Daoy (cell line): ENCODE measurements at places on chromosomes 2 and 18. TPM values are rescaled to one million over a fixed set of nuclear protein-coding genes. Genes with fewer than 3 reads are reported as not detected.

TACR1 gene
- not detected in 2 replicates for total RNA-seq

TXNDC2 gene
- 0.06 TPM in 1 of 2 replicates, not detected in the other for total RNA-seq

PFN4 gene
- 0.74 and 4.7 TPM in 2 replicates for total RNA-seq

DNPEP gene
- total RNA-seq = 72.1 and 94.6 TPM in 2 replicates

ZNF396 gene
- total RNA-seq = 0.74 and 5.4 TPM in 2 replicates

ANKRD30B gene
- 0.23 TPM in 1 of 2 replicates, not detected in the other for total RNA-seq

ACVR1C gene
- total RNA-seq = 0.34 and 0.39 TPM in 2 replicates

FEV gene
- total RNA-seq = 0.34 TPM in 1 of 2 replicates, not detected in the other

UGT1A4 gene
- 0.63 TPM in 1 of 2 replicates, not detected in the other for total RNA-seq

TLX2 gene
- total RNA-seq = 0.77 TPM in 1 of 2 replicates, not detected in the other

RGPD3 gene
- total RNA-seq = 0.06 and 0.80 TPM in 2 replicates

XIRP2 gene
- not detected in 2 replicates for total RNA-seq

ALPG gene
- not detected in 2 replicates for total RNA-seq
